ENCODE measurements at places on chromosomes 5 and 9. TPM values are rescaled to one million over a fixed set of nuclear protein-coding genes. Genes with fewer than 3 reads are reported as not detected.
A peak's percentile ranks its signal among the peaks of the same experiment; 100 is the strongest.

GRCh38 chr5:96198356-96199058, 234.5 kb downstream of the PCSK1 start:
- ATAC-seq, result no peak

The FOXD4L3 gene
- total RNA-seq, result not detected

The GRXCR2 gene
- total RNA-seq, result not detected

The RPL37 gene
- 64.0 TPM for total RNA-seq

The AGXT2 gene
- not detected for total RNA-seq

DNA sequence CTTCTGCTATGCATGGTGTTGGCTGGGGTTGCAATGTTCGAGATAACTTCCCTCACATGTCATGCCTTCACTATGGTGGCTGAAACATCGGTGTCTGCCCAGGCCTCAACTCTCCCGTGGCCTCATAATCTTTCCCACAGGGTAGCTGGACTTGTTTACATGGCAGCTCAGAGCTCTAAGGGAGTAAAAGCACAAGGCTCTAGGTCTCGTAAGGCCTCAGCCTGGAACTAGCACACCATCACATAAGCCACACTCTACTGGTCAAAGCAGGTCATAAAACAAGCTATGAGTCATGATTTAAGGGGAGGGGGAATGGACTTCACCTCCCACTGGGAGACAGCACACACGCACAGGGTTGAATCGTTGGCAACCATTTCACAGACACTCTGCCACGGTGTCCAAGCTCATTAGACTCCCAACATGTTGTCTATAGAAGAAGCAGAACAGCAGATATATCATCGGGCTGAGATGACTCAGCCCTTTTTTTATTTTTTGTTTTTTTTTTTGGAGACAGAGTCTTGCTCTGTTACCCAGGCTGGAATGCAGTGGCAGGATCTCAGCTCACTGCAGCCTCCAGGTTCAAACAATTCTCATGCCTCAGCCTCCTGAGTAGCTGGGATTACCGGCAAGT, 66.8 kb upstream of the IL17B start:
- ATAC-seq, result peak; percentile 56

- ATAC-seq, result no peak
Measured at GRCh38 chr5:100505984-100506670, 29.0 kb upstream of the FAM174A start.

- ATAC-seq, result no peak
Measured at GRCh38 chr5:132530946-132531345, 12.4 kb downstream of the IL5 start.

GRCh38 chr9:124370896-124371582, 44.2 kb downstream of the PSMB7 start:
- ATAC-seq, result no peak

The ZNF474 gene
- 0.52 TPM for total RNA-seq

The TUSC1 gene
- 27.7 TPM for total RNA-seq

DNA sequence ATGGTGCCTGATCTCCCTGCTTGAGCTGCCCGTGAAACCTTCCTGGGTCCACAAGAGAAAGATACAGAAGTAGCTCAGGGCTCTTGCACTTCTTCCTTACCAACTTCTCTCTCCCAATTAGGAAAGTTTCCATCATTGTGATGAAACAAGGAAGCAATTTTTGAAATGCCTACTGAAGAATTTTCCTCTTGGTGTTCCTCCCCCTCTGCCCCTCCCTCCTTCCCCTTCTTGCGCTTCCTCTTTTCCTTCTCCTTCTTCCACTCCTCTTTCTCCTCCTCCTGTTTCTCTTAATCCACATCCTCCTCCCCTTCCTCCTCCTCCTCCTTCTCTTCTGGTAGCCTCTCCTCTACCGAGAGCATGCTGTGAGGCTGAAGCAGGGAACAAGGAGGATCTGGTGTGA, 36.3 kb upstream of the OTULINL start:
- peak; percentile 25 for ATAC-seq

DNA sequence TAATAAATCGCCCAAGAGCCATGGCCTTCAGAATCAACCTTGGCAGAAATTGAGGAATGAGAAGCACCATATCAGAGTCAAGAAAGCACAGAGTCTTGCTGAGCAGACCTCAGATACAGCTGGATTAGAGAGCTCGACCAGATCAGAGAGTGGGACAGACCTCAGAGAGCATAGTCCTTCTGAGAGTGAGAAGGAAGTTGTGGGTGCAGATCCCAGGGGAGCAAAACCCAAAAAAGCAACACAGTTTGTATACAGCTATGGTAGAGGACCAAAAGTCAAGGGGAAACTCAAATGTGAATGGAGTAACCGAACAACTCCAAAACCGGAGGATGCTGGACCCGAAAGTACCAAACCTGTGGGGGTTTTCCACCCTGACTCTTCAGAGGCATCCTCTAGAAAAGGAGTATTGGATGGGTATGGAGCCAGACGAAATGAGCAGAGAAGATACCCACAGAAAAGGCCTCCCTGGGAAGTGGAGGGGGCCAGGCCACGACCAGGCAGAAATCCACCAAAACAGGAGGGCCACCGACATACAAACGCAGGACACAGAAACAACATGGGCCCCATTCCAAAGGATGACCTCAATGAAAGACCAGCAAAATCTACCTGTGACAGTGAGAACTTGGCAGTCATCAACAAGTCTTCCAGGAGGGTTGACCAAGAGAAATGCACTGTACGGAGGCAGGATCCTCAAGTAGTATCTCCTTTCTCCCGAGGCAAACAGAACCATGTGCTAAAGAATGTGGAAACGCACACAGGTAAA, 4.5 kb downstream of the NFX1 start:
- no peak for ATAC-seq

DNA sequence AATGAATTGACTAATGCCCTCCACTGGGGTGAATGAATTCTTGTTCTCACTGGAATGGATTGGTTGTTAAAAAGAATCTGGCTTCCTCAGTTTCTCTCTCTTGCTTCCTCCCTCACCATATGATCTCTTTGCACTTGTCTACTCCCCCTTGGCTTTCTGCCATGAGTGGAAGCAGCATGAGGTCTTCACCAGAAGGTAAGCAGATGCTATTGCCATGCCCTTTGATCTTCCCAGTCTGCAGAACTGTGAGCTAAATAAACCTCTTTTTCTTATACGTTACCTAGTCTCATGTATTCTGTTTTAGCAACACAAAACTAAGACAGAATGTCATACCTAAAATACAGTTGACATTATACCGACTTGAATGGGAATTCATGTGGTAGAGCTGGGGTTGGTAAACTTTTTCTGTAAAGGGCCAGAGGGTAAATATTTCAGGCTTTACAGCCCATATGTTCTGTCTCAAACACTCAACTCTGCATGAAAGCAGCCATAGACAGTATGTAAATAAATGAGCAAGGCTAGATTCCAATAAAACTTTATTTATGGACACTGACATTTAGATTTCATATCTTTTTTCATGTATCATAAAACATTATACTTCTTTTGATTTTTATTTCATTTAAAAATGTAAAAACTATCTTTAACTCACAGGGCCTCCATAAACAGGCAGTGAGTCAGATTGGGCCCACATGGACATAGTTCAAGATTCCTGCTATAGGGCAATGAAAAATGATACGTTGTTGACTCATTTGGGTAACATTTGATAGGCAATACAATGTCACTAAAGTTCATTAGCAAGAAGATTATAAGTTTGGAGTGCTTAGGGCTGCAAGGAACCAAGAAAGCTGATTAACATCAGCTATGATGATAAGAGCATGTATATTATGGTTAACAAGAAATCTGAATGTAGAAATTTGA, 79.4 kb upstream of the TLE4 start:
- no peak for ATAC-seq

DNA sequence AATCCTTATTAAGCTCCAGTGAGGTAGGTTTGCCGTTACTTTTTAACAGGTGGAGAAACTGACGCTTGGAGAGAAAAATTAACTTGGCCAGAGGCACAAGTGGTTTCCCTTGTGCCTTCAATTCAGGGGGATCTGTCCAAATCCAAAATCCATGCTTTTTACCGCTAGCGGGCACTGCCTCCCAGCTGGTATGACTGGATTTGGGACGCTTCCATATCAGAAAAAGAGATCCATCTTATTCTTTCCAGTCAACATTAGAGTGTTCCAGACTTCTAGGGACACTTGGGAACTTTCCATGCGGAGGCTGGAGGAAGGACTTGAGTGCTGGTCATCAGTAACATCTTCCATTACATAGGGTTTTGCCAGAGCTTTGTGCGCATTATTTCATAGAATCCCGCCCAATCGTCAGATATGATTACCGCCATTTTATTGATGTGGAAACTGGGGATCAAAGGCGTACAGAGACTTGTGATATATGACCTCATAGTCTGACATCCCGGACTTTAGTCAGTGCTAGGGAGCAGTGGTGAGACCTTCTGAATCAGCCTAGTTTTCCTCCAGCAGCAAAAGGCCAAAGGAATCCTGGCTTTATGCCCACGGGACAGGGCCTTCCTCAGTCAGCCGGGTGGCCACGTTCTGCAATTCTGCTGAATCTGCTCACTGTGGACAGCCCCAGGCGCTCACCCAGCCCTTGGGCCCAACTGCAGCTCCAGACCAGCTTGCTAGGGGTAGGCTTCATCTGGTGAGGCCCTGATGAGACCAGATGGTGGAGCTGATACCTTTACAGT, 1.1 kb upstream of the GNPDA1 start:
- ATAC-seq, result peak; percentile 4

- no peak for ATAC-seq
Measured at GRCh38 chr5:107401470-107402122, 269.1 kb downstream of the EFNA5 start.

The MLANA gene
- total RNA-seq, result not detected

DNA sequence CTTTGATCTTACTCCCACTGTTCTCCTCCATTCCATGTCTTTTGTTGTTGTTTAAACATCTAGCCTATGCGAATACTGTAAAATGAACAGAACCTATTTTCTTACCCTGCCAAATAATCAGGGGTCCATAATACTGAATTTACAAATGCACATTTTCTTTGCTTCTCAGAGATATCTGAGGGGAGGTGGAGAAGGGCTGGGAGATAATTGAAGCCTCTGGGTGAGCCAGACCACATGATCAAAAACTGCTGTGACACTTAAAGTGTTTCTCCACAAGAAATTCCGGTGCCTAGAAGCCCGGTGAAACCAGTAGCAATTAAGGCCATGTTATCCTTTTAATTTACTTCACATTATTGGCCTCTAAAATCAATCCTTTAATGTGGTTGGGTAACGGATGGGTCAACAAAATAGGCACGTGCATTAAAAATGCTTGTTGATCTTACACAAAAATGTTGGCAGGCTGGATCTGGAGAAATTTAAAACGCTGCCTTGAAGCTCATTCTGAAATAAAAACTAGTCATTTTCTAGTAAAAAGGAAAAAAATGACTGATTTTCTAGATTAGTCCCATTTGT, 10.8 kb downstream of the SEMA6A start:
- ATAC-seq, result no peak

The GZMA gene
- total RNA-seq, result not detected

The BRIX1 gene
- total RNA-seq, result 22.4 TPM

- no peak for ATAC-seq
Measured at GRCh38 chr5:75512383-75513074, 838 bp downstream of the POLK start.

DNA sequence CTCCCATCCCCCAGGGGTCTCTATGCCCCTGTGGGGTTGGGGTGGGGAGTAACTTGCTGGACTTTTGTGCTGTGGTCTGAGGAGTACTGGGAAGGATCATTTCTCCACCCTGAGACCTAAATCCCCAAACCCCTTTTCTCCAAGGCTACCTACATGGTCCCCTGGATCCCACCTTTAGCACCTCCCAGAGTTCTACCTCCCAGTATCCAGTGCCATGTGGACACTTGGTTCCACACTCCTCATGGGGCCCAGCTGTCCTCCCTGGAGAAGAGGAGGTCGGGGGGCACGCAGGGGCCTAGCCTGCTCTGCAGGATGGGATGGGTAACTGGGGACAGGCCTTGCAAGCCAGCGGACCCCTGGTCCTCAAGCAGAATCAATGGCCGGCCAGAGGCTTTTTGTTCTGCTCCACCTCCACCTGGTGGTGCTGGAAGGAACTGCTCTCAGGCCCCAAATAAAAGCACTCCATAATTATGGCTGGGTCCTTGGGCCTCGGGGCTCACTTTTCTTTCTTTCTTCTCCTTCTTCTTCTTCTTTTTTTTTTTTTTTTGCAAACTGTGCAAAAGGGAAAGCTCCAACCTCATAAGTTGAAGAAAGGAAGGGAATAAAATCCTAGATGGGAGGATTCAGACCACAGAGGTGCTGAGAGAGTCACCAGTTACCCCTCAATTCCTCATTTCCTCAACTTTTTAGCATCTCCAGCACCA, 68.4 kb downstream of the PSD2 start:
- ATAC-seq, result peak; percentile 71

- ATAC-seq, result no peak
Measured at GRCh38 chr5:1668141-1668721, 131.4 kb downstream of the MRPL36 start.

GRCh38 chr5:98158440-98158839, 615.0 kb upstream of the RGMB start:
- no peak for ATAC-seq

GRCh38 chr9:4826417-4827166, 33.8 kb downstream of the RCL1 start:
- no peak for ATAC-seq

- ATAC-seq, result no peak
Measured at GRCh38 chr5:136892000-136892399, 526.7 kb upstream of the TRPC7 start.

DNA sequence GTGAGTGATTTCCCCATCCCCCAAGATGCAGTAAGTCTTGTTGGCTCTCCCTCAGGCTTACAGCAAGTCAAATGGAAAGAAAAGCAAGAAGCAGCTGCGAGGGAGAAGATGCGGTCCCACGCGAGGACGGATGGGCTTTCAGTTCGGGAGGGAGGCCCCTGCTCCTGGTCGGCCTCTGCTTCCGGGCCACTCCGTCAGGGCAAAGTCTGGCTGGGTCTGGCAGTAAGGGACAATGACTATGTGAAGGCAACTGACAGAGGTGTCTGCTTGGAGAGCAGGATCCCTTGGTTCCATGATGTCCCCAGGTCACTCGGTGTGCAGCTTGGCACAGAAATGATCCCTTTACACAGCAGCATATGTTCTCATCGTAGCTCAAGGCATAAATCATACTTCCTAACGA, 146.7 kb downstream of the HSPA4 start:
- ATAC-seq, result no peak

The ZFP37 gene
- 4.7 TPM for total RNA-seq

DNA sequence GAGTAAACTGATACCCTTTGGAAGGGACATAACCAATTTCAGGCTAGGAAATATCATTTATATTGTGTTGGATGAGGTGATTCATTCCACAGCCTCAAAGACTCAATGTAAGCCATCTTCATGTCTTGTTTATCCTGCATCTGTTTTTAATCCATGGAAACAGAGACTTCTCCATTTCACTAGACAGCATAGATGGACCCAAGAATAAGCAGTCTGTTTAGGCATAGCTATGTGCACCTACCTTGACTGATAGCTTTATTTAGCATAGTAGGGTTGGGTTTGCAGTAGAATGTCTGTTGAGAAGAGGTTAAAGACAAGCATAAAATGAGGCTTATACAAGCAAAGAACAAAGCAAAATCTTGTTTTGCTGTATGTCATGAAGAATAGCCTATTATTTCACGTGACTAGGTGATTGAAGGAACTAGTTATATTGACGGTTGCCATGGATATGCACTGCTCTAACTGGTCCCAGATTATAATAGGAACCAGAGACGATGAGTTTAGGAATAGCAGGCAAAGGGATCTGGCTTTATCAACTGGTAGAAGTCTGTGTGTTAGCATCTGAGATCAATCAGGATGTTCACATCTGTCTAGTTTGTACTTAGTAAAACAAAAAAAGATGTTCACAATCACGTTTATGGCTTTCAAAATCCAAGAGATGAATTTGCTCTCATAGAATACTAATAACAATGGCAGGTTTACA, 154.8 kb upstream of the KLF9 start:
- no peak for ATAC-seq

Measured in gastroesophageal sphincter (tissue), 4 donors.